Activated CD4-positive, alpha-beta T cell treated with anti-CD3 and anti-CD28 coated beads for 24 hours (primary cell): ENCODE measurements at places on chromosomes 1 and 21.

DNA sequence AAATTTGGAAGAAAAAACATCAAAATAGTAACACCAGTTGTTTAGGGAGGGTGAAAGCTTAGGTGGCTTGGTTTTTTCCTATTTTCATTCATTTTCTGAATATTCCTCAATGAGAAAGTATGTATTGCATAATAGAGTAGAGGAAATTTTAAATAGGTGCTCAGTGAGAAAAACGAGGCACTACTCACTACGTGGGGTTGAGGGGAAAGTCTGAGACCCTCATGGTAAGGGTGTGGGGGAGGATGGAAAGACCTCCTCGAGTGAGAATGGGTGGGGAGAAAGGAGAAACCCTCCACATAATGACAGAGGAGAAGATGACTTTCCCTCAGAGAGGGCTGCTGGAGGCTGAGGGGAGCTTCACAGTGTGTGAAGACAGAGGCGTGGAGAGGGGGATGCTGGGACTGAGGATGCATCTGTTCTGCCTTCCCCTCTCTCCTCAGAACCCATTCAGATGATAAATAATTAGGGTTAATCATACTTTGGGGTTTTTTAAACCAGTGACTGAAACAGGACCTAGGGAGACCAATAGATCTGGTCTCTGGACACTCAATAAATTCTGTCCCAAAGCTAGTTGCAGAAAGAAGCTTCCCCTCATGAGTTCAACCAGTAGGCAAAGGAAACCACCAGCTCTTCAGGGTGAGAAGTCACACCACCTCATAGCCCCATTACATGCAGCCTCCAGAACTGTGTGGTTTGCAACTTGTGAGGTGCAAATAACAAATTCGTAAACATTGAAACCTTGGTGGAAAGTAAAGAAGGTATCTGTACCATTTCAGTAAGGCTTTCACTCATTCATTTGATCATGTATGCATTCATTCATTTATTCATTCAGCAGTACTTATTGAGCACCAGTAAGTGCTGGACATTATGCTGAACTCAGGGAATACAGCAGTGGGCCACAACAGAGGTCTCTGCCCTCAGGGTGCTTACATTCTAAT is 17.1 kb downstream of the SLAMF7 start:
- DNase-seq = no peak

GRCh38 chr1:11502516-11502915 is 23.6 kb downstream of the DISP3 start:
- no peak for DNase-seq

DNA sequence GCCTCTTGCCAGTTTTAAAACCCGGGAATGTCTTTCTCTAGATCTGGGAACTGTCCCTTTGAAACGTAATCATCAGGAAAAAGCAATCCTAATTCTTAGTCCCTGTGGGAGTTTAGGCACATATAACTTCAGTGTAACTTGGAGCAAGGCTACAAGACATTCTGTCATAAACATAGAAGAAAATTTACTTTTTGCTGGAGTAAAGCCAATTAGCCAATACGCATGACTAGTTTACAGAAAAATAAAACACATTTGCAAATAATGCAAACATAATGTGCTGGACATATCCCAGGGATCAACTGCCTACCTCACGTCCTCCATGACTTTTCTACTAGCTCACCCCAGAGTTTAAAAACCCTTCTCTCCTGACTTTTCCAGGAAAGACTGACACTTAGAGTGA is 970.6 kb downstream of the MRPL39 start:
- no peak for DNase-seq

GRCh38 chr1:93148001-93148400 is 32.2 kb downstream of the TMED5 start:
- no peak for DNase-seq

GRCh38 chr1:95246511-95246910 is 12.5 kb downstream of the RWDD3 start:
- no peak for DNase-seq

GRCh38 chr1:230043081-230043480 is 24.0 kb upstream of the GALNT2 start:
- no peak for DNase-seq

DNA sequence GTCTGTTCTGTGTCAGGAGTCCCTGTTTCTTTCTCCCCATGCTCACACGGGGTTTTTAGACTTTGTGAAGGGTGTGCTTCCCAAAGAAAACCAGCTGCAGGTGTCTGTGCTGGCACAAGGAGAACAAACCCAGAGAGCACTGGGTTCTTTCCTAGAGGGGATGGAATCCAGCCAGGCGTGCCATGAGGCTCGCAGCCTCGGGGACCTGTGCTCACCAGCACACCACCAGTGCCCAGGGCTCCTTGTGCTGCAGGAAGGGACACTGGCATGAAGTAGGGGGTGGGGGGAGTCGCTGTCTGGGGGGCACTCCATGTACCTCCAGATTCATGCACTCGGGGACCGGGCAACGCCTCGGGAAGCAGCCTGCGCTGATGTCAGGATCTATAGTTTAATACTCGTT is 57.9 kb downstream of the AGPAT3 start:
- no peak for DNase-seq
